ENCODE measurements at places on chromosomes 1 and 21.

- DNase-seq, result no peak
These were observed 1.5 kb downstream of the KIRREL1 start for GRCh38 chr1:157994704-157995582.

GRCh38 chr1:205150651-205151428 is 29.1 kb upstream of the RBBP5 start:
- no peak for DNase-seq

DNA sequence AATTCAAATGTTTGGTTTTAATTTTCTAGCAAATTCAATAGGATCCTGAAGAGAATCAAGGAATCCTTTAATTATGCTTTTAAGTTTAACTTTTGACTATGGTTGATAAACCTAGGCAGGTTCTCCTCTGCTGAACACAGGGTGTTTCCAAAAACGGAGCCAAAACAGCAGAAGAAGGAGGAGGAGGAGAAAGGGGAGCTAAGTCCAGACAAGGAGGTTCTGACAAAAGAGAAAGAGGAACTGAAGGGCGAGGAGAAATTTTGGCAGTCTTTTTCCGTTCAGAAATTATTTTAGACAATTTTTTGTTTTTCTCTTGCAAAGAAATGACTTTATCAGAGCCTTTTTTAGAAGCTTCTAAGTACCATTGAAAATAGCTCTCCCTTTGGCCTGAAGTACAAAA is 33.2 kb upstream of the FNBP1L start:
- DNase-seq, result no peak

- DNase-seq, result no peak
These were observed 9.8 kb downstream of the PAX7 start for GRCh38 chr1:18640228-18641004.

- DNase-seq, result no peak
These were observed 8.9 kb upstream of the ZNF669 start for GRCh38 chr1:247113094-247113497.

- no peak for DNase-seq
These were observed 68.5 kb downstream of the PCP4 start for GRCh38 chr21:39935716-39936115.

DNA sequence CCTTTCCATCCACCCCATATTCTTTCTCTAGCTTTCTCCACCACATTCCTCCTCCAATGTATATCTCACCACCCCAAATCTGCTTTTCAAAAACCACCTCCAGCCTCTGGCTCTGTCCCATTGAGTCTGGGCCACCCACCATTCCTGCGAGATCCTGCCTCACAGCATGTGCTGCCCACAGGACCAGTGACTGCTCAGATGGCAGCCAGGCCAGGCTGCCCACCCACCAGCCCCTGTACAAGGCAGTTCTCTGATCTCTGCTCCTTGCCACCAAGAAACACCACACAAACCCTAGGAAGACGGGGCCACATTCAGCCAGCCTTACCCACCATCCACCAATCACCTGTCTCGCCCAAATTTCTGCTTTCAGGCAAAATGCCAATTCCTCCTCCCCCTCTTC is 53.7 kb downstream of the PLEKHA6 start:
- no peak for DNase-seq

DNA sequence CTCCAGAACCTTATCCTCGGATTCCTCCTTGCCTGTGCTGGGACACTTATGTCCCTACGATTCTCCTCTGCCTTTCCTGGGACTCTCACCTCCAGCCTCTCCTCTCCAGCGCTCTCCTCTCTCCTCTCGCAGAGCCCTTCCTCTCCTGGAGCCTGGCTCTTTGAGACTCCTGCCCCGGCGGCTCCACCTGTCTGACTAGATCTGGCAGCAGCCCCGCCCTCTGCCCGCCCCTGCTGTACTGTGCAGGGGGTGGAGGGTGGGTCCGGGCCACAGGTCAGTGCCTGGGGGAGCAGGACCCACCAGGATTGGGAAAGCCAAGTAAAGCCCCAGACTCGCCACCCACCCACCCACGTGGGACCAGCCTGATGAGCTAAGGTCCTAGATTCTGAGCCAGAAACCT is 1.6 kb downstream of the ELOVL1 start:
- DNase-seq, result no peak

- no peak for DNase-seq
These were observed 165.5 kb upstream of the NFIA start for GRCh38 chr1:60916906-60917305.

Measured in NCI-H1417 treated with DMSO at 0.1 percent for 48 hours (cell line).